ENCODE measurements at places on chromosomes 5 and 9.

DNA sequence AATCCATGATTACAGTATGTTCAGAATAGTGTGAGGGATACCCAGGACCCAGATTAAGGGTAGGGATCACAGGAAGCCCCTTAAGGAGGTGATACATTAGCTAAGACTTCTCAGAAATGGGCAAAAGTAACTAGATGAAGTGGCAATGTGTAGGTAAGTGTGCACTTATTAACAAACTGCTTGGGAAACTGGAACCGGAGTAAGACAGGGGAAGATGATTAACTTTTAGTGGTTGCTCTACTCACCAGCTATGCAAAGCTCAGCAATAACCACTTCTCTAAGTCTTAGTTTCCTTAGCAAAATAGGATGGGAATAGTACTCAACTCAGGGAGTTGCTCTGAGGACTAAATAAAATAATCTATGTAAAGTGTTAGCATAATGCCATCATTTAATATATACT is 182.2 kb downstream of the MCTP1 start:
- DNase-seq, result no peak

- DNase-seq, result no peak
These were observed 12.6 kb downstream of the LIFR start for GRCh38 chr5:38543886-38544285.

GRCh38 chr9:135814421-135815095 is 92.8 kb downstream of the CAMSAP1 start:
- DNase-seq, result no peak

- no peak for DNase-seq
These were observed 115.6 kb downstream of the PDE8B start for GRCh38 chr5:77325921-77326541.

- DNase-seq, result no peak
These were observed 1.1 kb upstream of the DNAJC21 start for GRCh38 chr5:34928267-34928666.

GRCh38 chr9:16023446-16023845 is 470.6 kb downstream of the CCDC171 start:
- DNase-seq, result no peak

- DNase-seq, result no peak
These were observed 31.4 kb upstream of the STING1 start for GRCh38 chr5:139513852-139514485.

GRCh38 chr9:134864821-134865190 is 15.8 kb upstream of the FCN2 start:
- no peak for DNase-seq

DNA sequence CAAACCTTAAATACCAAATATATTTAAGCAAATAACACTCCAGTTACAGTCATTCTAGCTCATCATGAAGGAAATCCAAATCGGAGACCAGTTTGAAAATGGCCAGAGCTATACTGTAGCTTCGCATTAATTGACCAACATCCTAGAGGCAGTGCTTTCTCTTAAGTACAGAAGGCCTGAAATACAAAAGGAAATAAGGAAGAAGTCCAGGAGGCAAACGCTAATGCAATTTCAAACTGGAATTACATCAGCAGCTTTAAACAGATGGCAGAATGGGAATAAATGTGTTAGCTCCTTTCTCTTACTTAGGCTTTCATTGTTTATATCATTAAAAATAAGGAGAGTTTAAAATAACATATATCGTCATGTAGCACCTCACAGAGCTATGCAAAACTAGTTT is 197.0 kb downstream of the SEC61B start:
- no peak for DNase-seq

DNA sequence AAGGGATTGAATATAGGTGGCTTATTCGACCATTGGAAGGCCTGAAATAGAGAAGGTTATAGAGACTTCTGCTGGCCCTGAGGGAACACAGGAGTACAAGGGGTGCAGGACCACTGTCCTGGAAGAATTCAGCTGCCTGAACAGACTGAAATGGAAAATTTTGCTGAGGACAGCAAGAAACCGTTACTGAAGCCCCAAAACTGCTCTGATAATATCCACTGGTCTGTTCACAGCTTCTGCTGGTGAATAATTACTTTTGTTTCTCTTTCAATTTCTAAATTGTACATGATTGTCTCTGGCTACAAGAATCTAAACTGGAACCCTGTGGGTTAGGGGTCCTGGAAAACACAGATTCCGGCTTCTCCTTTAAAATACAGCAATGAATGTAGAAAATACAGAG is 218.5 kb upstream of the CDH12 start:
- no peak for DNase-seq

GRCh38 chr5:38681029-38681706 is 124.7 kb upstream of the LIFR start:
- DNase-seq, result no peak

GRCh38 chr5:181168595-181169118 is 21.3 kb downstream of the OR2V2 start:
- DNase-seq, result no peak

DNA sequence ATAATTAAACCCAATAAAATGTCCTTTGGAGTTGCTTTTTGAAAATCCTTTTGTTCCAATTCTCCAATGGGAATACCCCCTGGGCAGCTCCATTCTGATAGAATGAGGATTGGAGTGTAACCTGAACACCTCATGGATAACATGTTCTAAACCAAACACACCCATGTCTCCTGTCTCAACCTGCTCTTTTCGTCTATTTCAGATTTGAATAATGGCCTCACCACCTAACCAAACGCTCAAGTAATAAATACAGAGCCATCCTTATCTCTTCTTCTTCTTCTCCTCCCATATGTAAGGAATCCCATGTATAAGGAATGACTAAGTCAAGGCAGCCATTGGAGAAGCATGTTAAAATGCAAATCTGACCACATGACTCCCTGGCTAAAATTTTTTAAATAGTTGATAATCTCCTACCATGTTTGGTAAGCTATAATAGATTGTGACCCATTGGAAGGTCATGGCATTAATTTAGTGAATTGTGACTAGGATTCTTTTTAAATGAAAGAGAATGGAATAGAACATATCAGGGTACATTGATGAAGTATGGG is 26.0 kb downstream of the ELL2 start:
- DNase-seq, result no peak

- no peak for DNase-seq
These were observed 20.5 kb downstream of the ZNF131 start for GRCh38 chr5:43141211-43141610.

- no peak for DNase-seq
These were observed 715 bp downstream of the LCN8 start for GRCh38 chr9:136757328-136757727.

- DNase-seq, result peak; percentile 27
These were observed 24.3 kb upstream of the POMT1 start for GRCh38 chr9:131478421-131478868.

- DNase-seq, result no peak
These were observed 8.5 kb downstream of the CEP72 start for GRCh38 chr5:620586-621180.

GRCh38 chr5:112270299-112271293 is 148.5 kb downstream of the EPB41L4A start:
- no peak for DNase-seq

GRCh38 chr9:378263-378662 is 163.6 kb downstream of the DOCK8 start:
- no peak for DNase-seq

DNA sequence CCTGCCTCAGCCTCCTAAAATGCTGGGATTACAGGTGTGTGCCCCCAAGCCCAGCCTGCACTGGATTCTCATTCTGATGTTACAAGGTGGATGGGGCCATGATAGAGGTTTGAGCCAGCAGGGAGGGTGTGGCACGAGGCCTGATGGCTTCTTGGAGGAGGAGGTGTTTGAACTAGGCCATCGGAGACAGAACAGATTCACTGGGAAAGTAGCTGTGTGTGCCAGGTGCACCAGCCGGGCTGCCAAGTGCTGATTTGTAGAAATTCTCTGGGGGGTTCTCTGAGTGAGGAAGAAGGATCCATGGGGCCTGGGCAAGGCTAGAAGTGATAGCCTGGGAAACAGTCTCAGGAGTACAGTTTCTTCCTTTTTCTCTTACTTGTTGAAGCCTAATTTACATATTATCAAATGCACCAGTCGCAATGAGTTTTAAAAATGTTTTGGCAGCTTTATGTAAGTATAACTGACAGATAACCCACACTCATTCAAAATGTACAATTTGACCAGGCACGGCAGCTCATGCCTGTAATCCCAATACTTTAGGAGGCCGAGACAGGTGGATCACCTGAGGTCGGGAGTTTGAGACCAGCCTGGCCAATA is 31.1 kb upstream of the STXBP1 start:
- DNase-seq, result no peak

- no peak for DNase-seq
These were observed 261.8 kb upstream of the CLINT1 start for GRCh38 chr5:158120760-158121159.

DNA sequence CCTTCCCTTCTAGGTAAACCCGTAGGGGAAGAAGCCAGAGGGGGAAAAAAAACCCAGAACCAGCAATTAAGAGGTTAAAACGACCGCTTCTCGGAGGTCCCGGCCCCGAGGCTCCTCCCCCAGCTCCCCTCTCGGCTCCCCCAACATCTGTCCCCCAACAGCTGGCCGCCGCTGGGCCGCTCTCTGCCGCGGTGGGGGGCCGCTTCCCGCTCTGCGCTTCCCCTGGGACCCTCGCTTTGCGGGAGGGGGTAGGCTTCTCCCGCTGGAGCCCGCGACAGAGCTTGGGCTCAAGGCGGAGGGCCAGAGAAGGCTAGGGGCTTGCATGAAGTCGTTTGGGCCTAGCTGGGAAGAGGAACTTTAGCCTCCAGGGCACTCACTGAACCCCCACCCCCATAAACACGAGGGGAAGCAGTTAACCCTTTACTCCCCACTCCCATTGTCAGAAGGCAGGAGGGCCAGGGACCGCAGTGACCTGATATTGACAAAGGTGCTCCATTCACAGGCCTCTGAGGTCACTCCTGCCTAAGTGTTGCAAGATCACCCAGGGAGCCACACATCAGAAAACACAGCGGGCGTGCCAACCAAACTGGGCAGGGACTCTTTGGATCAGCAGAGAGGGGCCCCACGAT is 7.5 kb downstream of the LHX6 start:
- DNase-seq, result no peak

DNA sequence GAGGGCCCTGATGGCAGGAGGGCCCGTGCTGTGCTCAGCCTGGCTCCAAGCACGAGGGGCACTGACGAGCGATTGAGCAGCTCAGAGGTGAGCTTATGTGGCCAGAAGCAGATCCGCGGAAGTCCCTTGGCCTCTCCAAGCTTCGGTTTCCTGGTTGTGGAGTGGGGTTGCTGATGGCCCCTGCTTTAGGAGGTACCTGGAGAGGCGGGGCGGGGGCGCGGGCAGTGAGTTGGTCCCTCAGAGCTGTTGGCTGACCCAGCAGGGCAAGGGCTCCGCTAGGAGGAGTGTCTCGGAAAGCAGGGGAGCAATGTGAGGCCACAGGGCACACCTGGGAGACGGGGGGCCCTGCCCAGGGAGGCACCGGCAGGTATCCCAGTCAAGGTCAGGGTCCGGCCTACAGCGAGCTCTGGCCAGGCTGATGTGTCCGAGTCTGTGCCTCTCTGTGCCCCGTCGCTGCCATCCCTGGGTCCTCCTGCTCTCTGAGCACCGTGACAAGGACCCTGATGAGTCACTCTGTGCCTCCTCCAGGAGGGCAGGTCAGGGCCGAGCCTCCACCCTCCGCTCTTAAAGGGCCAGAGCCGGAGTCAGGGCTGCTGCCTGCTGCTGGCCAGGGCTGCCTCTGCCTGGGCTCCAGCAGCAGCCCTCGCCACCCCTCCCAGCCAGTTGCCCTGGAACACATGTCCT is 14.8 kb downstream of the NCS1 start:
- no peak for DNase-seq

DNA sequence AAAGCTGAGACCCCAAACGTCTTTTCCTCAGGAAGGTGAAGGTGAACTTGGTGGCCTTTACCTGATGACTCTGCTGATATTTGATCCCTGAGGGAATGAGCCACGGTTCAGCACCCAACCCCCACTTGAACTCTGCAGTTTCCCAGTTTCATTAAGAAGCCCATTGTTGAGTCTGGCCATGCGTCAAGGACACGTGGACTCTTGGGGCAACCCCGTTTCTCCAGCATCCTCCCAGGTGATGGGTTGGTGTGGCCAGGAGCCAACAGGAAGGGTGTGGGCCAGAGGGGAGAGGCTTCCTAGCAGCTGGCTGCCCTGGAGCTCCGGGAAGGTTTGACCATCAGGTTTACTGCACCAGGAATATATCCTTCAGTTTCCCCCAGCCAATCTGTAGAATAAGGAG is 59.5 kb upstream of the GNE start:
- no peak for DNase-seq

- DNase-seq, result no peak
These were observed 23.1 kb downstream of the PRELID2 start for GRCh38 chr5:145811834-145812625.

DNA sequence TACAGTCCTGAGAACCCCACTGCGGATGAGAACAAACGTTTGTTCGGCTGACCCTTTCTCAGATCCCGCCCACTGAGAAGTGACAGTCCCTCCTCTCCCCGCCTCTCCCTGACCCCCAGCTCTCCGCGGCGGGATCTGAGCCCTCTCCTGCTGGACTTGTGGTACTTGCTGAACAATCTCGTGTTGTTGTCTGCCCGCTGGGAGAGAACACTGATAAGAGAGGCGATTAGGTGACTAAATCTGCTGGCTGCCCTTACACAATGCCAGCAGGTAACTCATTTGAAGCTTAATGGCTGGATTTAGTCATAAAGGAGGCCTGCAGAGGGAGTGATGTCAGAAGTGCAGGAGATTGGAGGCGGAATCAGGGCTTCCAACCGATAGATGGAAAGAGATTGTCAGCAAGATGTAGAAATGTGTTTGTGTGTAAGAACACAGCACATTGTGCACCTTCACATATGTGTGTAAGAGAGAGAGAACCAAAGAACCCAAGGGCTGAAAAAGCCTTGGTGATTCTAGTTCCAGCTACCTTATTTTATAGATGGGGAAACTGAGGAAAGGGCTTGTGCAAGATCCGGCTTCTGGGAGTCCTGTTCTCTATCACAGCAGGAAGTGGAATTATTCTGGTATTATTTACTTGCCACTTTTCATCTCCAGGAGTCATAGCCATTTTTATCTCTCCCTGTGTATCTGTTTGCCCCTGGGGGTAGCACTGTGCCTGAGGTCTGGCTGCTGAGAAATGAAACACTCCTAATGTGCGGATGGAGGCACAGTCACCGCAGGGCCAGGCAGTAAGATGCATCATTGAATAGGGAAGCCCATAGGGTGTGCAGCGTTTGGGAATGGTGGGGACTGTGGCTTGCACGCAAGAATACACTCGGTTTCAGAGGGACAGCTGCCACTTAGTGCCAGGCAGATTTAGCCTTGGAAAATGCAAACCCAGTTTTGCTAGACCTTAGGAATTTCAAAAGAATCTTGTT is 203.7 kb upstream of the MSX2 start:
- no peak for DNase-seq

- DNase-seq, result no peak
These were observed 23.4 kb upstream of the CORO2A start for GRCh38 chr9:98215821-98216220.

DNA sequence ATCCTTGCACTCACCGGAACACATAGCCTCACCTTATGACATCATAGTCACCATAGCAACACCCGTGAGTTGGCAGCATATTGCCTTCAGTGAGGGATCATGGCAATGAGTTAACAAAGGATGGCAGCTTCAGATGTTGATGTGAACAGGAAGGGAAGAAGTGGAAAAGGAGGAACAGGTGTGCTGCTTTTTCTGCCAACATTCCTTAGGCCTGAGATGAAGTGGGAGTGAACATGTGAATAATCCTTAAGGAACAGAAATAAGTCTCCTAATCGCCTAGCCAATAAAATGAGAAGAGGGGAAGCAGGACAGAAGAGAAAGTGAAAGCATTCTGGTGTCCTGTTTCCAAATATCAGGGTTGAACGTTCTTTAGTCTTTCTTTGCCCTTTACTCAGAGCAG is 360.0 kb downstream of the BRINP1 start:
- DNase-seq, result no peak
